ENCODE measurements at places on chromosomes 1 and 21.

- no peak for DNase-seq
Observed at GRCh38 chr1:42399315-42400100, 18.9 kb downstream of the RIMKLA start.

DNA sequence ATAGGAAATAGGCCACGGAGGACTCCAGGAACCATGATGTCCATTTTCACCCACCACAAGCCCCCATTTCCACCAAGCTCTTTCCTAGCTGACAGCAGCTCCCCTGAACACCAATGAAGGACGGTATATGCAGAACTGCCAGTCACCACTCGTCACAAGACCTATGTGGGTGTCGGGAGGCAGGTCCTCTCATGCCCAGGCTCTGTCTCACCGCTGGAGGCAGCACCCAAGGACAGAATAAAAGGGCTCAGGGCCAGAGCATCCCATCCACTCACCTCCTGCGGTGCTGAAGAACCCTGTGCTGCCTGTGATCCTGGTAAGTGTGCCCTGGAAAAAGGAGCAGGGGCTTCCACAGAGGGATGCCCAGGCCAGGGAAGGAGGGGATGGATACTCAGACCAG, at the start of gene LCE1F:
Gene LCE1F (plus strand): TSS at position 266 of the 400 bp plus-strand sequence. CDS start 1,232 bp downstream, outside the sequence.
- no peak for DNase-seq

DNA sequence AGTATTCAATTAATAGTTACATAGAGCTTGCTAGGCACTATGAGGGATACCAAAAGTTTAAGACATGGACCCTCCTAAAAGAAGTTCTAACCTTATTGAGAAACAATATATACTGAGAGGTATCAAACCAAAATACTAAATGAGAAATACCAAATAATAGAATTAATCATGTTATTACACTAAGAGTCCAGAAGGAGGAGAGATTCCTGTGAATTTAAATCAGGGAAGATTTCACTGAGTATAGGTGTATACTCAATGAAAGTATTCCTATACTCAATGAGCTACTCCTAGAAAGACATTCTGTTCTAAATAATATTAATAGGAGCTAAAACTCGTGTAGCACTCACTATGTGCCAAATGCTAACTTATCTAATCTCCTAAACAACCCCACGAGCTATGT, 9.4 kb downstream of the CR1L start:
- DNase-seq, result peak; percentile 4

- peak; percentile 26 for DNase-seq
Observed at GRCh38 chr1:219179293-219179692, 5.6 kb downstream of the LYPLAL1 start.

All from IMR-90 (cell line).